Activated T-cell treated with anti-CD3 and anti-CD28 coated beads for 48 hours (primary cell): ENCODE measurements at places on chromosomes 1 and 21.

- no peak for DNase-seq
Measured at GRCh38 chr1:53288002-53288789, 39.7 kb downstream of the LRP8 start.

DNA sequence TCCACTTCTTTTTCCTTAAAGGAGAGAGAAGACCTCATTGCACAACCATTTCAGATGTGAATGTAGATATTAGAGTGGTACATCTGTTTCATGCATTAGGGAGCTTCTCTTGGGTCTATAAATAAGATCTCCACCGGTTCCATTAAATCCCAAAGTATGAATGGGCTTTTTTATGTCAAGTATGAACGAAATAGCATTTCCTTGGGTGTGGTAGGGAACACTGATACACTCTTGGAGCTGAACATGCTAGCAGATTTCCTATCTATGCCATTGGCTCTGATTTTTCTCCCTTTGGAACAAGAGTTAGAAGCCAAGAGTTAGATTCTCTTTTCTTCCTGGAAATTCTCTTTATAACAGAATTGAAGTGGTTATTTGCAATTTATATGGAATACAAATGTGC lies 245.6 kb upstream of the ADAMTS5 start:
- no peak for DNase-seq

- no peak for DNase-seq
Measured at GRCh38 chr21:40185208-40185607, 318.0 kb downstream of the PCP4 start.

GRCh38 chr1:199734186-199734585 lies 293.3 kb upstream of the NR5A2 start:
- DNase-seq, result no peak

DNA sequence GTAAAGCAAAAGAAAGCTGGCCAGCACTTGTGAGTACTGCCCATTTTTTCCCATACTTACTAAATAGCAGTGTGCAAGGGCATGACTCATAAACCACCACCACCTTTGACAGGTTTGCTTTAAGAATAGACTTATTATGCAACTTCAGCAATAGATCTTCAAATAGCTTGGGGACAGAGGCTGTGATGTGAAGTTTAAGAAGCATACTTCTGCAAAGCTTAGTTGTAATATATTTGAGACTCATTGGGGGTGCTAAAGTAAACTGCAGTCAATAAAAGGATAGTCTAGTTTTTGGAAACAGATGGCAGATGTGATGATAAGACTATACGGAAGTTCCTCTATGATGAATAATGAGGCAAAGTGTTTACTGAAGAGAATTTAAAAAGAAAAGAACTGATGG lies 210.0 kb downstream of the PLA2G4A start:
- DNase-seq, result no peak

DNA sequence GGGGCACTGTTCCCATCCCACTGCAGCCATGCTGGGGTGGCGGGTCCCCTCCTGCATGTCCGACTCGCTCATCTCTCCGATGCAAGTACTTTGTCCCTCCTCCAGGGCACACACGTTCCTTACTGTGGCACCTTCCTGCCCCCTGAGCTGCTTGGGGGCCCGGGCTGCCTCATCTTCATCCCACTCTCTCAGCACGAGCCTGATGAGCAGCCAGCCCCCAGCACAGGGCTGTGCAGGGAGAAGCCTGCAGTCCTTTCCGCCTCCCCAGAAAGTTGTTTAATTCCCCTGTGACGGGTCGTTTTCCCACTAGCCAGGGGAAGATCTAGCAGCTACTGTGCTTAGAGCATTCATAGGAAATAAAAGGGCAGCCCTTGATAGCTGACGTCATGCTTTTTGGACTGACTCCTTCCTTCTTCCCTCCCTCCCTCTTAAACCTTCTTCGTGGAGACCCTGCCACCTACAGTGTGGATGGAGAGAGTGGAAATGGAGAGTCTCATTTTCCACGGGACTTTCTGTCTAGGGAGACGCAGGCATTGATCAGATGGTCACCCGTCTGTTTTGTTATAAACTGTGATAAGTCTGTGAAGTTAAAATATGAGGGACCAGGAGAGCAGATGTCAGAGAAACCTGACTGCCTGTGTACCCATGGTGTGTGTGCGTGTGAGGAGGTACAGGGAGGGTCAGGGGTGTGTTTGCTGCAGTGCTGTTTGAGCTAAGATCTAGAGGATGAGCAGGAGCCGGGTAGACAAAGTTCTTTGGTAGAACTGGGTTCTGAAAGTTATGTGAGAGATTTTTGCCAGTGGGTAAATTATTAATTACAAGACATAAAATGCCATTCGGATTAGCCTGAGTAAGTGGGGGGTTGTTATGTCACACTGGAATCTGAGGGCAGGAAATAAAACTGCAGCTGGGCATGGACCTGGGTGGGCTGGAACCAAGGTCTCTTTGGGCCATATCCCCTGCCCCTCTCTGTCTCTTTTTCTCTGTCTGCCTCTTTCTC lies 34.3 kb downstream of the GPR137B start:
- no peak for DNase-seq
